AG04450 (cell line): ENCODE measurements at places on chromosomes 2 and 18.

- DNase-seq: no peak
Observed at GRCh38 chr18:39587586-39587985, 2022.0 kb upstream of the CELF4 start.

- no peak for DNase-seq
Observed at GRCh38 chr2:43302182-43302960, 76.0 kb upstream of the ZFP36L2 start.

DNA sequence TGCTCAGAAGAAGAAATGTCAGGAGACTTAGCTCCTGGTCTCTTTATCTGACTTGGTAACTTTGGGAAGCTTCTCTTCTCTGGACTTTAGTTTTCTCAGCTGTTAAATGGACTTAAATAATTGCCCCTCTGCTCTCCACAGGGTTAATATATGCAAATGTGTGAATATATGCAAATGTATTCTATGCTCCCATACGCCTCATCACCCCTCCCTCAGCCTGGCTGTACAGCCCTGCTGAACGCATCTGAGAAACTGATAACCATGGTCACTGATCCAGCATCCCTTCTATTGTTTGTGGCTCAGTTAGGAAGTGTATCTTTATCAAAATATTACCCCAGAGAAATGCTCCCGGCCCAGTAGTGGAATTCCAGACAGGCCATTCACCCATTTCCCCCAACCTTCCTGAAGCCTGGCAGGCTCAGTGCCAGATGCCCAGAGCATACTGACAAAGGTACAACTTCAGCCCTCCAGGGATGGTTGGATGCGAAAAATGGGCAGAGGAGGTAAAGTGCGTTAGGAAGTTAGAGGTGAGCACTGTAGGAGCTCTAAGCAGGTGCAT is 103.4 kb downstream of the DYSF start:
- DNase-seq: no peak

- DNase-seq: no peak
Observed at GRCh38 chr2:7666596-7667259, 749.5 kb downstream of the RNF144A start.
